NCI-H187 (cell line): ENCODE measurements at places on chromosomes 5 and 9.

DNA sequence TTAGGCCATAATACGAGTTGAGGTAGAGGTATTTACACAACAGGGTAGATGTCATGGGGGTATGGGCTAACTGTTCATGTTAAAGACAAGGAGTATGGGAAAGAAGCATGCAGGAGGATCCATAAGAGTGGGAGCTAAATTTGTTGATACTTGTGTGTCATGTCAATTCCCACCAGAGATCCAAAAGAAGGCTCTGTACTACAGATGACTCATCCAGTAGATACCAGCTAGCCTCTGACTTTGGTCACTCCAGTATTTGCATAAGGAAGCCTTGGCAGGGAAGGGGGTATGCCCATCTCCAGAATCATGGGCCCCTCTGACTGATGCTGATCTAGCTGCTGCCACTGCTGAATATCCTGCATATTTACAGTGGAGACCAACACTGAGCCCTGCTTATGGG, 743.7 kb upstream of the GRAMD2B start:
- no peak for DNase-seq

GRCh38 chr9:37990404-37991015, 78.5 kb downstream of the SHB start:
- no peak for DNase-seq

GRCh38 chr9:81103597-81104471, 585.5 kb downstream of the TLE1 start:
- no peak for DNase-seq

- no peak for DNase-seq
These were observed 239.7 kb downstream of the MLLT3 start for GRCh38 chr9:20382460-20383071.

GRCh38 chr5:175129121-175129520, 314.9 kb downstream of the DRD1 start:
- DNase-seq: no peak

GRCh38 chr9:126097679-126098078, 228.9 kb upstream of the MVB12B start:
- no peak for DNase-seq

GRCh38 chr9:116074658-116075057, 78.9 kb upstream of the PAPPA start:
- DNase-seq: no peak

GRCh38 chr9:136560586-136560985, 14.7 kb upstream of the NOTCH1 start:
- no peak for DNase-seq

DNA sequence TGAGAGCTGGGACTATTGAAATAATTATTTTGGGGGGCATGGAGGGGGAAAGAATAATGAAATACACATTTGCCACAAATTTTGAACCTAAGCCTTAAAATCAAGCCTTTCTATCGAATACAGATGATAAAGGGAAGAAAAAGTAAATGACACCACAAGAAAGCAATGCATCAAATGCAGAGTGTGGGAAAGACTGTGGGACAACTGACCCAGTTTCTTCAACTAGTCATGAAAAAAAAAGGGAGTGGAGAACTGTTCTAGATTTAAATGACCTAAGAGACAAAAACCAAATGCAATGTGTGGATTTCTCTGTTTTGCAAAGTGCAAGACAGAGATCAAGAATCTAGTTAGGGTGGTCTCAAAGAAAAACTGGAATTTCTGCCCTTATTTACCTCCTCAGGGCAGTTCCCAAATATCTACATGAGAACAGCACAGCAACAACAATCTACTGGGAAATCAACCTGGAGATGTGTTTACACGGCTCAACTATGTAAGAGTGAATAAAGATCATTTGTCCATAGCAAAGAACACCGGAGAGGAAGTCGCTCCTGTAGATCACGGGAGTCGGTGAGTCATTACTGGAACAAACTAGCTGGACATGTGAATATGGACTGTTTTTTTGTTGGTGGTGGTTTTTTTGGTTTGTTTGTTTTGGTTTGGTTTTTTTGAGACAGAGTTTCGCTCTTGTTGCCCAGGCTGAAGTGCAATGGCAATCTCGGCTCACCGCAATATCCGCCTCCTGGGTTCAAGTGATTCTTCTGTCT, 145.9 kb downstream of the DROSHA start:
- no peak for DNase-seq

GRCh38 chr5:139397921-139398320, 3.0 kb upstream of the PROB1 start:
- DNase-seq: no peak

DNA sequence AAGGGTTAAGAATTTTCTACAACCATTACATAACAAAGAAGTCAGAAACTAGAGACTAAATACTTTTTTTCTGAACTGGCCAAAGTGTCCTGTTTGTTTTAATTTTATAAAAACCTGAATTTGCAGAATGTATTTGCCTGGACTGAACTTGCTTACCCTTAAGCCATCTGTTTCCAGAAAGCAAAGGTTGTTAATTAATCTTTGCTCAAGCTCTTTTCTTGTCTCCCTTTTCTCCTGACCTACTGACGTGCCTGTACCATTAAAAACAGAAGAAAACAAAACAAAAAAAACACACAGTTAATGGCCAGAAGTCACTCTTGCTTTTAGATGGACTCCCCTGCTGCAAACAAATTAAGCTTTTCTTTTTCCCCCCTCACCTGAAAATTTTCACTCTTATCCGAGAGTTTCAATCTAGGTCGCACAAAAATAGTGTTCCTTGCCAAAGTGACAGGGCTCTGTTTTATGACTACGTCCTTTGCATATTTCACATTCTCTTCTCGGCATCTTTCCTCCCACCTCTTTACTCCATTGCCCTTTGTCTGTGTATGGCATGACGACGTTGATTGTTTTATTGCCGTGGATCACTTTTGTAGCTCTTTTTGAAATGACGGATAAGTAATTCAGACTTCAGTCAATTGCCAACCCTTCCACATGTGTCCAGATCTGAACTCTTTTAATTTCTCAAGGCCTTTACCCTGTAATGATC, 333.8 kb upstream of the GRIN3A start:
- DNase-seq: no peak

DNA sequence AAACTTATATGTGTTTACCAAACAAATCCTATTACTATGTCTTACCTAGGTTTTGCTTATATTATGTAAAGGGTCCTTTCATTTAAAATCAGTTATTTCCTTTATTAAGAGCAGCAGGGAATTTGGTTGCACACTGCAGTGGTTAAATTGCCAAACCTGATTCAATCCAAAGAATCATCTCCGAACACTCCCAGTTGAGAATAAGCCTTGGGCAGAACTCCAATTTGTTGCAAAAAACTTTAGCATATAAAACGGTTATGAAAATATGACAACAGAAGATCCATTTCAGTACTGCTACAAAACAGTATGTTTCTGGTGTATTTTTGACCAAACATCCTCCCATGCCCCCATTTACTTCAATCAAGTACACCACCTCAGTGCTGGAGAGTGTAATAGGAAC, 587.0 kb upstream of the GRAMD2B start:
- no peak for DNase-seq

DNA sequence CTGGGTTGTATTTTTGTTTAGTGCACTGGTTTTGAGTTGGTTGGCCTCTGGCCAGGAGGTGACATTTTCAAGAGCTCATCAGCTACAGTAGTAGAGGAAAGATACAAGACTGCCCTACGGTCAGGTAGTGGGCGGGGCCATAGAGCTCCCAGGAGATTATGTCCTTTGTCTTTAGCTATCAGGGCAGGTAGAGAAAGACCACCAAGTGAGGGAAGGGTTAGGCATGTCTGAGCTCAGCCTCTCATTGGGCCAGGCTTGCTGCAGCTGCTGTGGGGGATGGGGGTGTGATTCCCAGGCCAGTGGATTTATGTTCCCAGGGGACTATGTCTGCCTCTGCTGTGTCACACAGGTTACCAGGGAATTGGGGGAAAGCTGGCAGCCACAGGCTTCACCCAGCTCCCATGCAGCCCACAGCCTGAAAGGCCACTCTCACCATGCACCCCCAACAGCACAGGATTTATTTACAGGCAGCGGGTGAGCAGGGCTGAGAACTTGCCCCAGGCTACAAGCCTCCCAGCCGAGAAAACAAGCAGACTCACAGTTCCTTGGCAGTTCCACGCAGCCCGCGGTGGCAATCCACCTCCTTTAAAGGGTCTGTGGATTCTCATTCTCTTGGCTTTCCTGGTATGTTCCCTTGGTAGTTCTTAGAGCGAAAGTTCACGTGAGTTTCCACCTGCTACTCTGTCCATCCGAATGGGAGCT, 37.5 kb upstream of the BOD1 start:
- no peak for DNase-seq

DNA sequence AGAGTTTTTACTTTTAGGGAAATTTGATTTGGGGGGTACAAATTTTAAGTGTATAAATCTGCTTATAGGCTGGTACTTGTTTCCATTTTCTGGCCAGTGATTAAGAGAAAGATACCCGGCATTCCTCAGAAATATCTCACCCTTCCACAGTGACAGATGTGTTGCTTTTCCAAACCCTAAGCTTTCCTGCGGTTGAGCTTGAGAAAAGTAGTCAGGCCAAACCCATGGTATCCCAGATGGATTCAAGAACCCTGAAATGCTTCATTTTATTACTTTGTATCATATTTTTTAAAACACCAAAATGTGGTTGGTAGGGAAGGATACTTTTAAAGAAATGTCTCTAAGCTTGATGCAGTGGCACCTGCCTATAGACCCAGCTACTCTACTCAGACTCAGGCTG, 23.5 kb downstream of the SPTAN1 start:
- DNase-seq: no peak

- no peak for DNase-seq
These were observed 11.9 kb downstream of the UNC5A start for GRCh38 chr5:176822041-176822792.

DNA sequence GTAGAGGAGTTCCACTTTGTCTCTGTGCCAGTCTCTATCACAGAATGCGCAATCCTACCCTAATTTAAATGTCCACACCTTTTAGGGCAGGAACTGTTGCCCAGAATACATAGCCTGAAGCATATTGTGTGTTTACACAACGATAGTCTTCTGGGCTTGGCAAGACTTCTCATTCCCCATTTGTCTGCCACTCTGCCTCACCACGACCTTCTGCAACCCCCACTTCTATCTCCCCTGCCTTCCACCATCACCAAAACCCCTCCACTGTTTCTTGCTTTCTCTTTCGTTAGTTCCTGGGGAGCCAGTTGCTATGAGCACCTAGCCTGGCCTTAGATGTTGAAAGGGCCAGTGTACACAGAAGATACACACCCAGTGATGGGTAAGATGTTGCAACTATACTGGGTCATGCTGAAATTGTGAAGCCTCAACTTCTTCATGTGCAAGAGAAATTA, 883 bp upstream of the RNF145 start:
- no peak for DNase-seq

GRCh38 chr5:2263763-2264162, 381.0 kb upstream of the IRX4 start:
- DNase-seq: no peak

DNA sequence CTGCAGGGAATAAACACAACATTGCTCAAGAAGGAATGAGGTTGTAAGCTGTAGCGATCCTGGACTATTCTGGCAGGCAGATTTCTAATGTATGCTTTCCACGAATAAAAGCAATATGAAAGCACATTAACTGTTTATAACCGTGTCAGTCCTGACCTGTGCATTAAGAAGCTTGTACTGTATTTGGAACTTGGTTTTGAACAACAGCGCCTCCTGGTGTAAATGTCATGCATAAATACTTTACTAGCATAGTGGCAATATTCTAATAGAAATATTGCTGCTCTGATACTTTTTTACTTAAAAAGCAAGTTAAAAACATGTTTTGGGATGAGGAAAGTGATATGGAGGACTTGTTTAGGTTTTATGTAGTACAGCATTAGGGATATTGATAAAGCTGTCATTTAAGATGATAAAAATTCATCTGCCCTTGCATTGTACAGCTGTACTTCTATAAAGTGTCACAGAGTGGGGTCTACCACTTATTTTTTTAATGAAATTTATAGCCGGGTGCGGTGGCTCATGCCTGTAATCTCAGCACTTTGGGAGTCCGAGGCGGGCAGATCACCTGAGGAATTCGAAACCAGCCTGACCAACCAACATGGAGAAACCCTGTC, 70.7 kb upstream of the GNE start:
- no peak for DNase-seq

- no peak for DNase-seq
These were observed 20.7 kb upstream of the STARD4 start for GRCh38 chr5:111532886-111533582.

- DNase-seq: no peak
These were observed 61.4 kb downstream of the C5orf15 start for GRCh38 chr5:133907075-133907474.

- no peak for DNase-seq
These were observed 17.9 kb upstream of the KIF4B start for GRCh38 chr5:154995679-154996078.

DNA sequence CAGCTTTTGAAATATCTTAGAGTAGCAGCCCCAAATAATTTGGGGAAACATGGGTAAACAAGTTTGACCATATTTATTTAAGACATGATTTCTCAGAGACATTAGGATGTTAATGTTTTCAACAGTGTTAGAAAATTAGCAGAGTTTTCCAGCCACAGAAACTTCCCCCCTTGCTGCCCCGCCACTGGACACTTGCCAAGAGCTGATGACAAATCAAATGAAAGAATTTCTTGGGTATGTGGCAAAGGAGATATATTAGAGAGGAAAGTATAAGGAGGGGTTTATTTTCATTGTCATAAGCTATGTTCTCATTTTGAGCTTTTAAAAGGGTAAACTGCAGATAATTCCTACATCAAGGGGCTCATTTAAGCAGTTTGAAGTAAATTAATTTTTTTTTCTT, 15.9 kb downstream of the GABRA1 start:
- DNase-seq: no peak

DNA sequence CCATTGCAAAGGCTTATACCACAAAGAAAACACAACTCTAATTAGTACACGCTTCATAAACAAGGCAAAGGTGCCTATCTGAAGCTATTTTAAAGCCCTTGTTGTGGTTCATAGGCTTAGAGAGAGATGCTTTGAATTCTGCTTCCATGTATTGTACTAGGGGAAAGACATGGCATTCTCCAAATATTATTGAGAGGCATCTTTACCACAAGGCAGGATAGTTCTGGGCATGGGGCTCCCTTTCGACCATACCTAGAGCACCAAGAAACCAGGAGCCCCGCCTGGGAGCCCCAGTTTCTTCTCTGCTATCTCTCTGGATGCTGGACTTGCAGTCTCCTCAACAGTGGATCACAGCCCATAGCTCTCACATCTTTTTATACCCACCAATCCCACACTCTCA, 93.7 kb downstream of the NFIB start:
- no peak for DNase-seq

GRCh38 chr5:101678481-101679193, 617.4 kb downstream of the SLCO4C1 start:
- DNase-seq: peak; percentile 16

- DNase-seq: no peak
These were observed 747.2 kb upstream of the CHD1 start for GRCh38 chr5:99675974-99676373.
